ENCODE measurements at places on chromosomes 2 and 18.
A peak's percentile ranks its signal among the peaks of the same experiment; 100 is the strongest.

DNA sequence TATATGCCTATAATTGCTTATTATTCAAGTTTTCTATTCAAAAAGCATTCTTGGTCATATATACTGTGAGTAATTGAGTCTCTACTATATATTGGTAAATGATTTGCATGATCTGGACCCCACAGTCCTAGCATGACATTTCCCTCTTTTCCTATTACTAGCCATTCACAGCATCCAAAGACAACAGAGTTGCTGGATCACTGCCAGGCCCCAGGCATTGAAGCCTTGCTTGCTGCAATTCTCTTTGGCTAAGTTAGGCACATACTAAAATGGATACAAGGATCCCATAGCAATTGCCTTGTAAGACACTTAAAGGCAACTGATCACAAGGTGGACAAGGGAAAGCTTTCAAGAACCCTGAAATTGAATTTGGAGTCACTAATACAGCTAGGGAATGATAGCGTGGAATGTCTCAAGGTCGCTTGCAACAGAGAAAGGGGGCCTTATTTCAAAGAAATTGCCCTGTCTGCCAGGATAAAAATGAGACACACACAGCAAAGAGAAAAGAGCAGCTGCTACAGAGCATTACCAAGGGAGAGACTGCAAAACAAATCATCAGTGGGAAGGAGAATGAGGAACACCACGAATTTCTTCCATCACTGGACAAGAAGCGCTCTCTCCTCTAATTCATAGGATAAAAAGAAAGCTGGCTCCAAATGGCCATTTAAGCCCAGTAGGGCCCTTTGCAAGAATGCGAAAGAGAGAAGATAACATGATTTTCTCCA is 77.1 kb upstream of the EPHA4 start:
- no peak for DNase-seq
- no peaks in the 10 kb centered on the region for H3K27me3 ChIP-seq
- no peak overlapping the region for H3K4me3 ChIP-seq
- H3K36me3 ChIP-seq: no peaks in the 10 kb centered on the region
- H3K27ac ChIP-seq: no peak overlapping the region

DNA sequence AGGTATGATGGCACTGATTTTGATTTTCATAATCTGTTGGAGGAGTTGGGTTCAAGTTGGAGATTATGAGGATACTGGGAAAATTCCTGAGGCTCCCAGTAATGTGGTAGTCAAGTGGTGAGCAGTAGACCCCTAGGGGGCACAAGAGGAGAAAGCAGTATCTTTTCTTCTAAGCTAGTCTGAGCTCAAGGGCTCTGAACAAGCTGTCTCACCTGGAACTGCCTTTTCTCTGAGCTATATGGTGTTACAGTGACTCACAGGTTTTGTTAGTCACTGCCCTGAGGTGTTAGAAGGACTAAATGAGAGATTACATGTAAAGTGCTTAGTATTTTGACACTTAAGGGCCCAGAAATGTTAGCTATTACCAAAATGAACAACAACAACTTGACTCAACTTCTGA is 42.2 kb downstream of the CD302 start:
- no peaks in the 10 kb centered on the region for H3K4me1 ChIP-seq
- peak; percentile 95 for DNase-seq
- peaks cover 4% of the 10 kb centered on the region for H3K36me3 ChIP-seq
- no peak overlapping the region for H3K4me3 ChIP-seq
- no peaks in the 10 kb centered on the region for H3K27me3 ChIP-seq

GRCh38 chr2:109168086-109168485 is 39.1 kb downstream of the SH3RF3 start:
- no peaks in the 10 kb centered on the region for H3K36me3 ChIP-seq
- H3K4me1 ChIP-seq: peaks cover 2% of the 10 kb centered on the region
- no peak overlapping the region for H3K27ac ChIP-seq
- H3K27me3 ChIP-seq: no peaks in the 10 kb centered on the region
- no peak for DNase-seq

DNA sequence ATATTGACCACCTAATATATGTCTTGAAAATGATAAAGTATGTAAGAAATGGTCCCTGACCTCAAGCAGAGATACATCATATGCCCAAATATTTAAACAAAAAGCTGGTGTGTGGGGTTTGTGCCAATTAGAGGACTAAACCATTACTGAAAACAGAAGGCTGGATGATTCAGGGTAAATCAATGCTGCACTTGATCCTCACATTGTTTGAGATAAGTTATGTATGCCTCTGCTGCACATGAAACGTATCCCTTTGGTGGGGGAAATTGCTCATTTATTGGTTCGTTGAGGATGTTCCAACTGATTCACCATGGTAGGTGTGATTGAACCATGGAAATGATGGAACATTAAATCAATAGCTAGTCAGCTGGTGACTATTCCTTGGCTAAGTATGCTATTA is 24.7 kb upstream of the DARS1 start:
- no peaks in the 10 kb centered on the region for H3K36me3 ChIP-seq
- no peaks in the 10 kb centered on the region for H3K27me3 ChIP-seq
- H3K4me1 ChIP-seq: no peaks in the 10 kb centered on the region
- no peak overlapping the region for H3K4me3 ChIP-seq

DNA sequence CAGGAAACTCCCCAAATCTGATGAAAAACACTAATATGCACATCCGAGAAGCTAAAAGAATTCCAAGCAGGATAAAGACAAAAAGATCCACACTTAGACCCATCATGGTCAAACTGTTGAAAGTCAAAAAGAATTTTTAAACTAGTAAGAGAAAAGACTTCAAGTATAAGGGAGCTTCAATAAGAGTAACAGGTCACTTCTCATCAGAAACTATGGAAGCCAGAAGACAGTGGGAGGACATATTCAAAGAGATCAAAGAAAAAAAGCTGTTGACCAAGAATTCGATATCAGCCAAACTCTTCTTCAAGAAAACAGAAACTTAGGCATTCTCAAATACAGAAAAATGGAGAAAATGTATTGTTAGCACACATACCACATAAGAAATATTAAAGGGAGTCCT is 50.4 kb downstream of the ZC3H8 start:
- H3K4me1 ChIP-seq: no peaks in the 10 kb centered on the region
- peak; percentile 52 for DNase-seq
- H3K36me3 ChIP-seq: no peaks in the 10 kb centered on the region
- no peak overlapping the region for H3K27ac ChIP-seq

GRCh38 chr2:13006426-13006825 is 289.7 kb downstream of the TRIB2 start:
- no peak for DNase-seq
- no peaks in the 10 kb centered on the region for H3K4me1 ChIP-seq
- no peak overlapping the region for H3K4me3 ChIP-seq
- no peaks in the 10 kb centered on the region for H3K36me3 ChIP-seq
- no peak overlapping the region for H3K27ac ChIP-seq

- no peak for DNase-seq
- no peak overlapping the region for H3K4me3 ChIP-seq
- no peaks in the 10 kb centered on the region for H3K27me3 ChIP-seq
- no peak overlapping the region for H3K27ac ChIP-seq
- H3K4me1 ChIP-seq: no peaks in the 10 kb centered on the region
These were observed 100.3 kb upstream of the PMAIP1 start for GRCh38 chr18:59799383-59800015.

Data from mesendoderm (in vitro differentiated cells).